ENCODE measurements at places on chromosomes 16 and 17.

- DNase-seq, result peak; percentile 28
Measured at GRCh38 chr16:57622361-57623250, 5.8 kb upstream of the ADGRG1 start.

DNA sequence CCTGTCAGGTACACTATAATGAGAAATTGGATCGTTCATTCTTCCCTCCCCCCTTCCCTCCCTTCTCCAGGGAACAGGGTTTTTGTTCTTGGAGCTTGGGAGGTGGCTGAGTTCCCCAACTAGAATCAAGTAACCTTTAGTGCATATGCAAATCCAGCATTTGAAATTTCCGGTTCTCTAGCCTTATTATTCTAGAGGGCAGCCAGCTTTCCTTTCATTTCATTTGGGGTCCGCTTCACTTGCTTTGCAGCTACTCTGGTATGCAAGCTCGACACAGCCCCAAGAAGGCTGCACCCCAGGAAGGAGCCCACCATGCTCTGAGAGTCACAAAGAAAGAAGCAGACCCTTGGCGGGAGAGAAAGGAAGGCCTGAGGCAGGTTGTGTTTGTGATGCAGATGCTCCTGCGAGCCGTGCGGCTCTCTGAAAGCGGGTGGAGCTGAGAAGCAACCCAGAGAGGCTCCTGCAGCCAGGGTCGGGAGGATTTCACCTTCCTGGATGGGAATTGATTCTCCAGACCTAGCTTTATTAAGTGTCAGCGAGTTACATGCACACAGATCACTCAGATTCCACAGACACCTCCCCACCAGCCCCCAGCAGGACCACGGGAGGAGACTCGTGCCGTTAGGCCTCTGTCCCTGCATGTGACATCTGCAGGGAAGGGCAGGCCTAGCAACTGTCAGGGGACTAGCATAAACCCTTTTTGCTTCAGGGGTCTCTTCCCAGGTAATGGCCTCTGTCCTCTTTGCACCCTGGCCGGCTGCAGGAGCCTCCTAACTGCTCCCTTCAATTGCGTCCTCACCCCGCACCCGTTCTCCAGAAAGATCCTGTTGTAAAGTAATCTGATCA, 34.5 kb downstream of the PMM2 start:
- DNase-seq, result no peak

DNA sequence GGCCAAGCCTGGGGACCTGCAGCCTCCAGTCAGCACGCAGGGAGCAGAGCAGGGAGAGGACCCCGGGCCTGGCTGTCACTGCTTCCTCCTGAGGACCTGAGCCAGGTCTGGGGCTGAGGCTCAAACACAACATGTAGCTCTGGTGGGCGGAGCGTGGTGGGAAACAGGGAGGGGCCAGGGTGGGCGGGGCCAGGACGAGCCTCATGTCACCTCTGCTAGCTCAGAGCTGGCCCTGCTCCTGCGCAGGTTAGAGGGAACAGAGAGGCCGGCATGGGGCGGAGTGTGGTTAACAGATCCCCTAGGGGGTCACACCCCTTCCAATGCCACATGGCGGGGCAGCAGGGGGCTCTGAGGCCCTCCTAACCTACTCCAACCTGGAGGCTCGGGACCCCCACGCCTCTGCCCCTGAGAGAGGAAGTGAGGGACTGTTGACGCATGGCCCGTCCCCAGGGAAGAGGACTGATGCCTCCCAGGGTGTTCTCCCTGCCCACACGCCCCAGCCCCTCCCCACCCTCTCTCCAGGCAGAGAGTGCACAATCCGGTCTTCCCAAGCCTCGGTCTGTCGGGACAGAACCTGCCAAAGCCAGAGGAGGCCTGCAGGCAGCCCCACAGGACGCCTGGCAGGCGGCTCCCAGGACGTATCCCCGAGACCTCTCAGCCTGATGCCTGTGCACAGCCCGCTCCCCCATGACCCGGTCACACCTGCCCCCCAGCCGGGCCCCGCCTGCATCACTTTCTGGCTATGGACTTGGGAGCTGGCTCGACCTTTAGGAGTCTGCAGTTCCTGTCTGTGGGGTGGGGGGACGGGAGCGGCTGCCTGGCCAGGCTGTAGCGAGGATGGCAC, 15.2 kb downstream of the PIEZO1 start:
- DNase-seq, result no peak

GRCh38 chr16:5193861-5194260, 96.3 kb upstream of the EEF2KMT start:
- DNase-seq, result no peak

- DNase-seq, result no peak
Measured at GRCh38 chr16:79090966-79091365, 509.6 kb downstream of the MAF start.

DNA sequence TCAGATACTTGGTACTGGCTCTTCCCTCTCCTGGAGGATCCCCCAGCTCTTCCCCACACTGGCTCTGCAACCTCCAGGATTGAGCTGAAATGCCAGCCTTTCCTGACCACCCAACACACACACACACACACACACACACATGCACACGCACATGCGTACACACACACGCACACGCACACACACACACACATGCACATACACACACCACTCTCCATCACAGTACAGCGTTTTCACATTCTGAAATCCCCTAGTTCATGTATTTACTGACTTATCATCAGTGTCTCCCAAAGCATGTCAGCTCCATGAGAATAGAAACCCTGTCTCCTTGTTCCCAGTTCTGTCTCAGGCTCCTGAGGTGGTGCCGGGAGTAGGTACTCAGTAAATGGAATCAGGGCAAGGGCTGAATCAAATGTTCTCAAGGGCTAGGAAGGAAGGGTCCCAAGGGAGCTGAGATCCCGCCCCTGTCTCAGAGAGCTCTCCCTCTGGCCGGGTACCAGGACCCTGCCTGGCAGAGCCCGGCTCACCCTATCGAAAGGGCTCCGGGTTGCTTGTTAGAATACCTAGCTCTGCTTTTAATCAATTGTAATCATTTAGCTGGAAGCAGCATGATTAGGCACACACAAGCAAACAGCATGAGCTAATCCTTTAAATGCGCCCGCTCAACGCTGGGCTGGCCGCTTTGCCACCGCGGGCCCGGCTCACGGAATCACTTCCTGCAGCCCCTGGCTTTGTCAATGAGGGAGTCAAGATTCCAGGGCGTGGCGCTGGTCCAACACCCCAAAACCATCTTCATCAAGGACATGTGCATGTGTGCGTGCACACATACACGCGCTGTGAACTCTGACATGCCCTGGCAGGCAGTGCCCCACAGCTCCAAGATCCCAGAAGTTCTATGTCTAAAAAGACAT, 140.7 kb downstream of the C16orf78 start:
- peak; percentile 34 for DNase-seq

- no peak for DNase-seq
Measured at GRCh38 chr17:31586946-31587345, 195.5 kb downstream of the RAB11FIP4 start.

GRCh38 chr16:88844419-88845036, 12.2 kb downstream of the GALNS start:
- no peak for DNase-seq

GRCh38 chr16:24075931-24076716, 180.0 kb upstream of the CACNG3 start:
- DNase-seq, result no peak

GRCh38 chr17:80790021-80790765, 201.4 kb upstream of the CHMP6 start:
- DNase-seq, result no peak

- DNase-seq, result no peak
Measured at GRCh38 chr16:75382611-75383010, 50.7 kb downstream of the CFDP1 start.

GRCh38 chr17:78208486-78208885, 5.6 kb upstream of the BIRC5 start:
- no peak for DNase-seq

DNA sequence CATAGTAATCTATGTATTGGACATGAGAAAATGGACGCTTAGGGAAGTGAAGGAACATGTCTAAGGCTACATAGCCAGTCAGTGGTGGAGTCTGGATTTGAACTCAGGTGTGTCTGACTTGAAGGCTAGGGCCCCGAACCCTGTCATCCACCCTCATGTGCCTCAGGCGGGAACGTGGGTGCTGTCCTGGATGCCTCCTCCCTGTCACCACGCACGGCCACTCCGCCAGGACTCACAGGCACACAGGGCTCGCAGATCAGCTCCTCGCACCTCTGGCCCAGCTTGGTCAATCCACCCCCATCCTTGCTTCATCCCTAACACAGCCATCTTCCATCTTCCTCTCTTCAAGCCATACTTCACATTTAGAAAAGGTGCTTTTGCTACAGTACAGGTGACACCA, 154.7 kb downstream of the KCNJ12 start:
- DNase-seq, result no peak

- DNase-seq, result peak; percentile 90
Measured at GRCh38 chr17:57834146-57834741, 15.6 kb downstream of the MRPS23 start.

- DNase-seq, result no peak
Measured at GRCh38 chr17:56694825-56695224, 101.3 kb downstream of the NOG start.

GRCh38 chr17:14784997-14785696, 480.0 kb downstream of the PMP22 start:
- DNase-seq, result no peak

GRCh38 chr16:78183437-78184237, 84.2 kb downstream of the WWOX start:
- no peak for DNase-seq

- no peak for DNase-seq
Measured at GRCh38 chr17:19372866-19373504, 5.3 kb upstream of the MAPK7 start.

GRCh38 chr17:8375738-8376259, 705 bp downstream of the KRABD2 start:
- no peak for DNase-seq

- no peak for DNase-seq
Measured at GRCh38 chr16:68059804-68060203, 25.4 kb upstream of the NFATC3 start.

DNA sequence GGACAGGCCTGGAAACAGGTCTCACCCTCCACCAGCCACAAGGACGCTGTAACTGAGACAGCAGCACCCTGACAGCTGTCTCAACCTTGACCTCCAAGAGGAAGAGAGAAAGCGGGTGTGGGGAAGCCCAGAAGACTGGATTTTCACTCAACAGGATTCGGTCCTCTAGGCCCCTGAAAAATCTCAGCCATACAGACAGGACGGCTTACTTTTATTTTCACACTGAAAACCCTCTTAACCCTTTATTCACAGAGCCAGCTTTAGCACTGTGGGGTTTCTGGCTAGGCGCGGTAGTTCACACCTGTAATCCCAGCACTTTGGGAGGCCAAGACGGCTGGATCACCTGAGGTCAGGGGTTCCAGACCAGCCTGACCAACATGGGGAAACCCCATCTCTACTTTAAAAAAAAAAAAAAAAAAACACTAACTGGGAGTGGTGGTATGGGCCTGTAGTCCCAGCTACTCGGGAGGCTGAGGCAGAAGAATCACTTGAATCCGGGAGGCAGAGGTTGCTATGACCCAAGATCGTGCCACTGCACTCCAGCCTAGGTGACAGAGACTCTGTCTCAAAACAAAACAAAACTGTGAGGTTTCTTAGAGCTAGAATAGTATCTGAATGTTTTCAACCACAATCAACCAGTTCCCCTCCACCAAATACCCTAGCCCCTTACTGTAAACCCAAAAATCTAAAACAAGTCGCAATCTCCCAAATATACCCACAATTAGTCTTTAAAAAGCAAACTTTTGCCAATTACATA, 5.3 kb downstream of the ANKRD11 start:
- no peak for DNase-seq

- DNase-seq, result no peak
Measured at GRCh38 chr17:81396278-81396721, 1.0 kb downstream of the BAHCC1 start.

DNA sequence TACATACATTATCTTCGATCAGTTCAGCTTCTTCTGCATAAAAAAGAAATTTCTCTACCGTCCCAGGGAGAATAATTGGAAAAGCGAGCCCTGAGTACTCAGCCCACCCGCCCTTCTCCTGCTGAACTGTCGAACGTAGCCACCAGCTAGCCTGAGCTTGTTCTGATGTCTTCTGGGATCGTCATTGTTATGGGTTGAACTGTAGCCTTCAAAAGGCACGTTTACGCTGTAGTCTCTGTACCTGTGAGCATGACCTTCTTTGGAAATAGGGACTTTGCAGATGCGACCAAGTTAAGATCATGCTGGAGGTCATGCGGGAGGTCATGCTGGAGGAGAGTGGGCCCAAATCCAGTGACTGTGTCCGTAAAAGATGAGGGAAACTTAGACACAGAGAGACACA, 86.2 kb downstream of the CMIP start:
- DNase-seq, result no peak

GRCh38 chr17:77488531-77489238, 347.9 kb downstream of the SEC14L1 start:
- peak; percentile 46 for DNase-seq

GRCh38 chr16:4689091-4689671, 4.2 kb upstream of the NUDT16L1 start:
- no peak for DNase-seq

GRCh38 chr17:50945779-50946222, 79.6 kb upstream of the TOB1 start:
- peak; percentile 9 for DNase-seq

DNA sequence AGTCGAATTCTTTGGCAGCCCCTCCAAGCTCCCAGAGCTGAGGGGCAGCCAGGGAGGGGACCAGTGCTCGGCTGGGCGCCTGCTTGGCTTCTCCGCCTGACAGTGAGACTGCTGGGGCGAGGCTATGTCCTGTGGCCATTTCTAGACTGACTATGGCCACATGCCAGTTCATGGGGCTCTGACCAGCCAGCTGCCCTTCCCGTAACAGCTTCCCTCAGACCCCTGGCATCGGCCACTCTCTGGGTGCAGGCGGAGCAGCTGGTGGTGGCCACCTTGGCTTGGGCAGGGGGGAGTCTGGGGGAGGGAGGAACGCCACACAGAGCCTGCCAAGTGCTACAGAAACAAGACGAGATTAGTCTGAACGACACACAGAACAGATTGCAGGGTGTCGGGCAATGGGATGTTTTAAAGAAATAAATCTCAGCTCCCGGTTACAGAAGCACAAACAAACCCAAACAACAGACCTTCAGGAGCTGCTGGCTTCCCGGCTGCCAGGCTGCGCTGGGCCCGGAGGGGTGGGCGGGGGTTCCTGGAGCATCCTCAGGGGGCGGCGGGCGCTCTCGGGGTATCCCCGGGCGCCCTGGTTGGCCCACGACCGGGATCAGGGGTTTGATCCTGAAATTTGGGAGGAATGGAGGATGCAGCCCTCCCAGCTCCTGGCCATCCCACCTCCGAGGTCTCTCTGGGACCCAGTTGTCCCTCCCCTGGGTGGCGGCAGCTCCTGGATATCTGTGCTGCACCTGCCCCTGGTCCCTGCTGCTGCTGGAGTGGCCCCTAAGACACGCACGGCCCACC, 34.5 kb downstream of the TBC1D16 start:
- DNase-seq, result no peak

GRCh38 chr17:33167736-33168135, 125.4 kb downstream of the ASIC2 start:
- no peak for DNase-seq
